ENCODE measurements at places on chromosomes 16 and 17. TPM values are rescaled to one million over a fixed set of nuclear protein-coding genes. Genes with fewer than 3 reads are reported as not detected.

The PRSS36 gene
- 1.9 TPM for polyA plus RNA-seq

The MT4 gene
- not detected for polyA plus RNA-seq

The CD300LD gene
- not detected for polyA plus RNA-seq

The PLA2G10 gene
- polyA plus RNA-seq = 2.2 TPM

The TBC1D3I gene
- 0.34 TPM for polyA plus RNA-seq

The ITGA2B gene
- polyA plus RNA-seq = 0.42 TPM

The ADAP2 gene
- polyA plus RNA-seq = 2.7 TPM
